ENCODE measurements at places on chromosomes 2 and 18.

GRCh38 chr2:110755491-110756078 lies 23.2 kb downstream of the ACOXL start:
- no peak for DNase-seq

GRCh38 chr18:42053188-42053781 lies 98.3 kb downstream of the PIK3C3 start:
- DNase-seq = peak; percentile 45

GRCh38 chr2:26485099-26485498 lies 7.2 kb upstream of the OTOF start:
- DNase-seq = no peak

DNA sequence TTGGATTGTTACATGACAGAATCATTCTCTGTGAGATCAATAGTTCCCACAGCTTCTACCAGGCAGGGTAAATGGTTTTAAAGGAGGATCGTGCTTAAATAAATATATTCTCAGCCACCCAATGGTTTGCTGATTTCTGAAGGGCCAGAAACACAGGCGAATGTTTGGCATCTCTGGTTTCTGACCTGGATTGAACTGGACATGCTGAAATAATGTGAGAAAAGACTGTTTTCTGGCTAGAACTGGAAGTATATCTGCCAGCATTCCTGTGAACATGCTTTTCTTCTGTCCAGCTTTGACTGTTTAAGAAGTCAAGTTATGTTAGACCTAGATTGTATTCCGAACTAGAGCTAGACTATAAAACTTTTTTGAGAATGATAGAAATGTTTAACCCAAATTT lies 77.1 kb upstream of the COL3A1 start:
- DNase-seq = no peak

- DNase-seq = no peak
Measured at GRCh38 chr2:195561116-195561921, 95.7 kb upstream of the SLC39A10 start.

DNA sequence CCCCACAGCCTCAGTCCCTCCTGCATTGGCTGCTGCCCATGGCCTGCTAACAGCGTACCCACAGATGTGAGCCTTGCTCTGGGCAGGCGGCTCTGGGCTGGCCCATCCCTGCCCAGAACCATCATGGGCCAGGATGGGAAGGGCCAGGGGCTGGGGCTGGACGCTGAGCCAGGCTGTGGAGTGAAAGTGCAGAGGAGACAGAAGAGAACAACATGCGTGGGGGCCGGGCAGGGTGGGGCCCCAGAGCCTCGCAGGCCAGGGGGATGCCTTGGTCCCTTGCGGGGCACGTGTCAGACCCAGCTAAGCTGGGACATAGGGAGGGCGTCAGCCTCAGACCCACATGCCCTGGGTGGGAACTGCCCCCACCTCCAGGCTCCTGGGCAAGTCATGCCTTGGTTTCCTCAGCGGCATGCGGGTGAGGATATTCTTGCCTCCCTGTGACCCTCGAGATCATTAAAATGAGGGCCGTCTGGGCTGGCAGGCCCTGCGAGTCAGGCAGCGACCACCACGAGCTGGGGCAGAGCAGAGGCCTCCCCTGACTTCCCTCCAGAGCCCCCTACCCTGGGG lies 27.3 kb downstream of the GPC1 start:
- peak; percentile 3 for DNase-seq

DNA sequence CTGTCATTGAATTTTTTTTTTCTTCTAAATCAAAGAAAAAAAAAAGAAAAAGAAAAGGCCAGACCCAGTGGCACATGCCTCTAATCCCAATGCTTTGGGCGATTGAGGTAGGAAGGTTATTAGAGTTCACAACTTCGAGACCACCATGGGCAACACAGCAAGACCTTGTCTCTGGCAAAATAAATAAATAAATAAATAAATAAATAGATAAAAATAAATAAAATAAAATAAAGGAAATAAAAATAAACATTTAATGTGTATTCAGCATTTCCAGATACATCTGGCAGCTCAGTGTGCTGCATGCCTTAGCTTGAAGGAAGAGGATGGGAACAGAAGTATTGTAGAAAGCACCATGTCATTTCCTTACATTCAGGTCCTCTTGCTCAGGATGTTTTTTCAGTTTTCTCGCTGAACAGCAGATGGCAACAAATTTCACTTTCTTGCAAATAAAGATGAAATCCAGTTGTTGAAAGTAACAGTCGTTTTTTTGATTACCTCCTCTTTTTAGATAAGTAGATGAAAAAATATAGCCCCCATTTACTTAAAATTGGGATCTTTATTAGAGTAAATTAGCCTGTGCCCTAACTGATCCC lies 25.7 kb upstream of the FAM178B start:
- no peak for DNase-seq

- DNase-seq = no peak
Measured at GRCh38 chr2:173739006-173739405, 226.2 kb downstream of the SP3 start.

DNA sequence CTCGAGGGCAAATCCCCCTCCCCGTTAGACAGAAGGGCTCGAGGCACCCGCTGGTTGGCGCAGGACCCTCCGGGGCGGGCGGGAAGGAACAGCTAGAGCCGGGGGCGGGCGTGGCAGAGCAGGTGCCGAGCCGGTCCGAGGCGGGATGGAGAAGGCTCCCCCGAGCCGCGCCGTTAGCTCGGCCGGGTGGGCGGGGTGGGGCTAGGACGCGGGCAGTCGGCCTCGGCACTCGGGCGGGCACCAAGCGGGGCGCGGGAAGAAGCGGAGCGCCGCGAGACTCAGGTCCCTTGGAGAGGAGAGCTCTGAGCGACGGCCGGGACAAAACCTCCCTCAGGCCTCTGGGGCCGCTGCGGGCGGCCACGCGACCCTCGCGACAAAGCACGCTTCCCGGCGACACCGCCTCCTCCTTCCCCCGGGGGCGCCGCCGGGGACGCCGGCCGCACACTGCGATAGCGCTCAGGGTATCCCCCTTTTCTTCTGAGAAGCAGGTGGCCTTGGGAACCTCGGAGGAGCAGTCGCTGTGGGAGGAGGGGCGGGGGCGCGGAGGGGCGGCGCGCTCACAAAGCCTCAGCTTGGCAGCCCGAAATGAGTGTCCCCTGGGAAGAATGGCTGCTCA lies 721 bp downstream of the FHOD3 start:
- no peak for DNase-seq

- no peak for DNase-seq
Measured at GRCh38 chr18:75497576-75498235, 70.2 kb upstream of the SMIM21 start.

- DNase-seq = no peak
Measured at GRCh38 chr2:19837235-19837766, 64.5 kb downstream of the TTC32 start.

- DNase-seq = no peak
Measured at GRCh38 chr2:142952793-142953494, 75.5 kb downstream of the KYNU start.

All from CD4-positive, alpha-beta T cell (primary cell).